ENCODE measurements at places on chromosomes 16 and 17. TPM values are rescaled to one million over a fixed set of nuclear protein-coding genes. Genes with fewer than 3 reads are reported as not detected.

DNA sequence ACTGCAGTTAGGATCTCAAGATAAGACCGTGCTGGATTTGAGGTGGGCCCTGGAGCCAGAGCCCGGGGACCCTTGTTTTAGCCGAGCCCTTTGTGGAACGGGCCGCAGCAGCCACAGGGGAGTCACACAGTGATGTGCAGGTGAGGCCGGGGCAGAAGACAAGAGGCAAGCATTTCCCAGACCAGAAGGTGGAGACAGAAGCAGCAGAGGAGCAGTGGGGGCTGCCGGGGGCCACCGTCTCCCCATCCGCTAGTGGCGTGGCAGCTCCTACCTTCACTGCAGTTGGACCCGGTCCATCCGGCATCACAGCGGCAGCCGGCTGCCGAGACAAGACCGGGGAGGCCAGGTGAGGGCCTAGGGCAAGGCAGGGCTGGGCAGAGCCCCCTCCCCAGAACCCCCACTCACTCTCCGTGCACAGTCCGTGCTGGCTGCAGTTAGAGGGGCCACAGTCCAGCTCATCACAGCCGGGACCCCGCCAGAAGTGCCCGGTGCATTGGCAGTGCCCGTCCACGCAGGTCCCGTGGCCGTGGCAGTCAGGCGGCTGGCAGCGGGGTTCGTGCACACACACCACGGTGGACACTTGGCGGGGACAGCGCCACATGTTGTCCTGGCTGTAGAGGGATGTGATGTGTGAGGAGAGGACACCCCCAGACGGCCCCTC, 6.0 kb downstream of the NAGPA start:
- H3K36me3 ChIP-seq: no peaks in the 10 kb centered on the region
- H3K27ac ChIP-seq: no peak overlapping the region
- peaks cover 7% of the 10 kb centered on the region for H3K4me1 ChIP-seq
- no peak for DNase-seq

DNA sequence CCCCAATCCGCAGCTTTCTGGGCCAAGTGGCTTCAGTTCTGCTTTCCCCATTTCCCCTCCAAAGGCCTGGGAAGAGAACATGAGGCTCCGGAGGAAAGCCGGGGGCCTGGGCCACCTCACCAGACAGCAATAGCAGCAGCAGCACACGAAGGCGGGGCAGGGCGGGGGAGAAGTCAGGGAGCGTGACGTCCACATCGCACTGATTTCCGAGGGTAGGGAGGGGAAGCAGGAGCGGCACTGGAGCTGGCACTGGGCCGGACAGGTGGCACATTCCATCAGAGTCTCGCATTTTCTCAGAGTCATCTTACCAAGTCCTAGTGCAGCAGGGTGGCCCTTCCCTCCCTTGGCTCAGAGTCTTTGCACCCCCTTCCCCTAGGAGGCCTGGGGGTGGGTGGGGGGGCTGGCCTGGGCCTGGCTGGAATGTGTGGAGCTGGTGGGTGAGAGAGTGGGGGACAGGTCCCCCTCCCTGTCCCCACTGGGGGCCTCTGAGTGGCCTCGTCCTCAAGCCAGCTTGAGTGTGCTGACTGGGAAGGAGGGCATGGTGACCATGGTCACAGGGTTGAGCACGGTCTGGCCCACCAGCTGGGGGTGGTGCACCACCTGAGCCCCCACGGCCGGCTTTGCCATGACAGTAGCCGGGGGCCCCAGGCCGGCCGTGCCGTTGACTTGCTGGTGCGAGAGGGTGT, 14.3 kb downstream of the MNT start:
- DNase-seq: no peak
- H3K27me3 ChIP-seq: no peaks in the 10 kb centered on the region
- peaks cover 11% of the 10 kb centered on the region for H3K4me1 ChIP-seq
- H3K4me3 ChIP-seq: no peak overlapping the region

GRCh38 chr17:5714993-5715392, 130.7 kb upstream of the NLRP1 start:
- no peak overlapping the region for H3K4me3 ChIP-seq
- no peaks in the 10 kb centered on the region for H3K36me3 ChIP-seq
- no peak overlapping the region for H3K27ac ChIP-seq
- H3K4me1 ChIP-seq: no peaks in the 10 kb centered on the region
- no peak for DNase-seq

GRCh38 chr17:41278176-41278955, 2.9 kb downstream of the KRTAP9-7 start:
- H3K27ac ChIP-seq: no peak overlapping the region
- H3K27me3 ChIP-seq: no peaks in the 10 kb centered on the region
- no peak overlapping the region for H3K4me3 ChIP-seq
- H3K36me3 ChIP-seq: no peaks in the 10 kb centered on the region
- DNase-seq: no peak

DNA sequence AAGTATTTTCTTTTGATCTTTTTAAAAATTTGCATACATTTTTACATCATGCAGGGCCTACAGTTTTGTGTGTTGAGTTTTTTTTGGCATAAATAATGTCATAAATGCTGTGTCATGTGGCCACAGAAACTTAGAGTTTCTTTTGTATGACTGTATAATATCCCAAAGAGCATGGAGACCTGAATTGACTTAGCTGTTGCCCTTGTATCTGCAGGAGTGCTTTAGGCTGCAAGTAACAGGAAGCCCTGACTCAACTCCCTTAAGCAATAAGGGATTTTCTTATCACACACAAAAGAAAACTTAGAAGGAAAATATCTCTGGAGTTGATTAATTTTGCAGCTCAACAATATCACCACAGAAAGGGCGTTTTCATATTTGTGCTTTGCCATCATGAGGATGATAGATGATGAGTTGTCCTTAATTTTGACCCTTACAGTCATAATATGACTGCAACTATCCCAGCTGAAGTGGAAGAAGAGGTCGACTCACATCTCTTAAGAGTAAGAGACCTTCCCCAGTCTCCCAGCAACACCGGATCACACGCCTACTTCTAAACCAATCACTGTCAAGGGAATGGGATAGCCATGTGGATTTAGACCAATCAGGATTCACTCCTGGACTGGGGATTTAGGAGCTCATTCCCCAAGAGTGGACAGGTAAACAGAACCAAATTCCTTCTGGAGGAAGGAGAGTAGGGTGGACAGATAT, 138.9 kb downstream of the GSG1L start:
- H3K4me1 ChIP-seq: no peaks in the 10 kb centered on the region
- no peak overlapping the region for H3K27ac ChIP-seq

DNA sequence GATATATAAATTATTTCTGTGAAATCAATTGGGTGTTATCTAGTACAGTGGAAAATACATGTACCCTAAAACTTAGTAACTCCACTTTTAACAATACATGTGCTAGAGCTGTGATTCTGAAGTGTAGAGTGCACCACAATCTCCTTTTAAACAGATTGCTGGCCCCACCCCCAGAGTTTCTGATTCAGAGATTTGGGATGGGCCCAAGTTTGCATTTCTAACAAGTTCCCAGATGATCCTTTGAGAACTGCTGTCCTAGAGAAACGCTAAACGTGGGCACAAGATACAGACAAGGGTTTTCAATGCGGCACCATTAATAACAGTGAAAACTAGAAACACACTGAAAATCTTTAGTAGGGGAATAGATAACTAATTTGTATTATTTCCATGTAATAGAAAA, 49.2 kb downstream of the NXPH3 start:
- no peak overlapping the region for H3K27ac ChIP-seq
- H3K4me3 ChIP-seq: no peak overlapping the region
- H3K4me1 ChIP-seq: peaks cover 5% of the 10 kb centered on the region
- no peaks in the 10 kb centered on the region for H3K27me3 ChIP-seq

- H3K27me3 ChIP-seq: no peaks in the 10 kb centered on the region
- H3K36me3 ChIP-seq: no peaks in the 10 kb centered on the region
- no peak overlapping the region for H3K4me3 ChIP-seq
Observed at GRCh38 chr16:53576210-53576609, 73.2 kb upstream of the AKTIP start.

GRCh38 chr16:48378836-48379235, 6.4 kb downstream of the SIAH1 start:
- peaks cover 22% of the 10 kb centered on the region for H3K4me1 ChIP-seq
- no peaks in the 10 kb centered on the region for H3K36me3 ChIP-seq
- H3K27me3 ChIP-seq: no peaks in the 10 kb centered on the region

DNA sequence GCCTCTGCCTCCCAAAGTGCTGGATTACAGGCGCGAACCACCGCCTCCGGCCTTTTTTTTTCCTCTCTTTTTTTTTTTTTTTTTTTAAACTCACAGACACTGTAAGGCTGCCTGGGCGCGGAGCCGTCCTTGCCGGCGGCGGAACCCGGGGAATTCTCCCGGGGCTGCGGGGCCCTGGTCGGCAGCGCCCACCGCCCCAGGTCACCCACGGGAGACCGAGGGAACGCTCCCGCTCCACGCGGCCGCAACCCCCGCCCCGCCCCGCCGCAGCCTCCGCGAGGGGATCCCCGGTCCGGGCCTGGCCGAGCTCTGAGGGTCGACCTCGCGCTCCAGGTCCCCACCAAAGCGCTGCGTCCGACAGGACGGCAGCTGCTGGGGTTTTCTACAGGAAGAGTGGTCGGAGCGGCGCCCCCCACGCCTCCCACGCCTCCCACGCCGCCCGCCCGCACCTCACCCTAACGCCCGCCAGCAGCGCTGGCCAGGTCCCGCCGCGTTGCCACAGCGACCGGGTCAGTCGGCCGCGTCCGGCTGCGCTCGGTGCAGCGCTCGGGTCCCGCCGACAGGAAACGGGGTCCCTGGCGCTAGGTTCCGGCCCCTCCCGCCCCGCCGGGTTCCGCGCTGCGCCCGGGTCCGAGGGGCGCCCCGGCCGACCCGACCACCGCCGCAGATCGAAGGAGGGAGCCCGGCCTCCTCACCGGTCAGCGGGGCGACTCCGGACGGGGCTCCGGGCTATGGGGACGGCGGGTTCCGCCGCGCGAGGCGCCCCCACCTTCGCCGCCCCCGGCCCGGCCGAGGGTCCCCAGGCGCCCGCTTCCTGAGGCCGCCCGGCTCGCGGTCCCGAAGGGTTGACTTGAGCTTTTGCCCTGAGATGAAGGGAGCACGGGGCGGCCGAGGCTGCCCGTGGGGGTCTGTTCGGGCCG, at the start of gene CCDC57:
CCDC57 (minus strand) TSS at position 512 of the 920 bp plus-strand sequence. CDS start 10,898 bp downstream, outside the sequence.
- H3K4me3 ChIP-seq: peak within 1 kb of the TSS; percentile 94
- peak; percentile 76 for DNase-seq
- peak within 1 kb of the TSS; percentile 69 for H3K27ac ChIP-seq
- no peaks in the 10 kb centered on the region for H3K36me3 ChIP-seq
- H3K4me1 ChIP-seq: no peaks in the 10 kb centered on the region
- no peaks in the 10 kb centered on the region for H3K27me3 ChIP-seq

GRCh38 chr16:68179196-68179795, 56.6 kb downstream of the ESRP2 start:
- no peak for DNase-seq
- H3K27ac ChIP-seq: no peak overlapping the region
- H3K4me1 ChIP-seq: no peaks in the 10 kb centered on the region
- no peaks in the 10 kb centered on the region for H3K36me3 ChIP-seq
- no peak overlapping the region for H3K4me3 ChIP-seq

DNA sequence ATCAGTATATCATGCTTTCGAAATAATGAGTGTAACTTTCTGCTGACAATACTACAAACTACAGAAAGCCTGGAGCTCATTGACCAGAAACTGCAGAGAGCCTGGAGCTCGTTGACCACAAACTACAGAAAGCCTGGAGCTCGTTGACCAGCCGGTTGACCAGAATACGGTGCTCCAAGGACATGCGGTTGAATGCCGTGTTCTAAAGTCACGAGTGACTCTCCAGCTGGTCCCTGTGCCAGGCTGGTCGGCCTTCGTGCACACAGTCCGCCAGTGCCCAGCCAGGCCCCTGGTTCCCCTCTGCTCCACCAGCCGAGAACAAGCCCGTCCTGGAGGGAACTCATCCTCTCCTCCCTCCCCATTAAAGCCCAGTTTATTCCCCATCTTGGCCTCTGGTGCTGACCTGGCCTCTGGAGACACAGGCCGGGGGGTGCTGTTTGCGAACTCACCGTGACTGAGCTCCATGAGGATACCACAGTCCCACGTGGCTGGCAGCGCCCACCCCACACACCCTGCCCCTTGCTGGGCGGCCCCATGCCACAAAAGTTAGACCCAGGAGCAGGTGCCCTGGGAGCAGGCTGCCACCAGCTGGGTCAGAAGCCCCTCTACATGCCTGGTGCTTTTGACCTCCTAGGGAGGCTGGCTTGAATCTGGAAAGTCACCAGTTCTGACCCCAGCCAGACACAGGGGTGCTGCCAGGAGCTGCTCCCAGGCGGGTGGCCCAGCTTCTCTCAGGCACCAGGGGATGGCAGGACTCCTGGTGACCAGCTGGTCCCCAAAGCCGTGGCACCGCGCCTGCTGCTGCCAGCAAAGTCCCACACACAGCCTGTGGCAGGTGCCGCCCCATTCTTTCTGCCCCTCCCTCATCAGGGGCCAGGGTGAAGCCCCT, 15.5 kb upstream of the CDH15 start:
- peaks cover 4% of the 10 kb centered on the region for H3K4me1 ChIP-seq
- H3K27me3 ChIP-seq: no peaks in the 10 kb centered on the region
- H3K36me3 ChIP-seq: peaks cover 3% of the 10 kb centered on the region
- no peak overlapping the region for H3K4me3 ChIP-seq
- DNase-seq: no peak

- no peaks in the 10 kb centered on the region for H3K27me3 ChIP-seq
- no peak overlapping the region for H3K4me3 ChIP-seq
- no peaks in the 10 kb centered on the region for H3K36me3 ChIP-seq
Observed at GRCh38 chr16:57480754-57481230, 5.5 kb downstream of the DOK4 start.

- no peak overlapping the region for H3K27ac ChIP-seq
- no peak for DNase-seq
- peaks cover 33% of the 10 kb centered on the region for H3K36me3 ChIP-seq
- H3K4me3 ChIP-seq: no peak overlapping the region
- peaks cover 15% of the 10 kb centered on the region for H3K4me1 ChIP-seq
Observed at GRCh38 chr16:15613676-15614075, 29.3 kb downstream of the MARF1 start.

DNA sequence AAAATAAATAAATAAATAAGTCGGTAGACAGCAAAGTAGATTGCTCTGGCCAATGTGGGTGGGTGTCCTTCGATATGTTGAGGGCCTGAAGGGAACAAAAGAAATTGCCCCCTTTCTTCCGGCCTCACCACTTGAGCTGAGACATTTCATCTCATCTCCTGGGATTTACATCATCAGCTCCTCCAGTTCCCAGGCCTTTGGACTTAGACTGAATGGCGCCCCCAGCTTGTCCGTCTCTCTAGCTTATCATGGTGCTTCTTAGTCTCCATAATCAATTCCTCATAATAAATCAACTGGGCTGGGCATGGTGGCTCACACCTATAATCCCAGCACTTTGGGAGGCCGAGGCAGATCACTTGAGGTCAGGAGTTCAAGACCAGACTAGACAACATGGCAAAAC, 13.8 kb upstream of the HAP1 start:
- no peaks in the 10 kb centered on the region for H3K36me3 ChIP-seq
- no peak for DNase-seq
- H3K4me3 ChIP-seq: no peak overlapping the region
- no peaks in the 10 kb centered on the region for H3K4me1 ChIP-seq
- H3K27me3 ChIP-seq: no peaks in the 10 kb centered on the region

GRCh38 chr17:82863941-82864712, 24.3 kb upstream of the ZNF750 start:
- DNase-seq: no peak
- H3K27me3 ChIP-seq: no peaks in the 10 kb centered on the region
- H3K27ac ChIP-seq: peak overlapping the region; percentile 30
- no peaks in the 10 kb centered on the region for H3K36me3 ChIP-seq
- no peaks in the 10 kb centered on the region for H3K4me1 ChIP-seq

Gene ZSCAN10
- total RNA-seq: not detected

Gene NPIPA3
- 0.23 TPM for total RNA-seq

Gene PLXDC1
- 0.42 TPM for total RNA-seq

Gene ABCA9
- 6.7 TPM for total RNA-seq

Gene NHLRC4
- 7.0 TPM for total RNA-seq

Gene NXPH3
- total RNA-seq: not detected

Gene MT1H
- total RNA-seq: 4.4 TPM

Gene KRTAP9-4
- not detected for total RNA-seq

Gene REXO5
- 10.6 TPM for total RNA-seq

Gene CCL4L2
- total RNA-seq: 0.50 TPM

Gene NTN1
- total RNA-seq: 7.1 TPM

Gene PRPSAP2
- 31.4 TPM for total RNA-seq

Gene RND2
- total RNA-seq: 1.9 TPM
